ENCODE measurements at places on chromosomes 11 and 22.
A peak's percentile ranks its signal among the peaks of the same experiment; 100 is the strongest.

- no peak for DNase-seq
These were observed 4.4 kb upstream of the CNTF start for GRCh38 chr11:58617976-58618557.

DNA sequence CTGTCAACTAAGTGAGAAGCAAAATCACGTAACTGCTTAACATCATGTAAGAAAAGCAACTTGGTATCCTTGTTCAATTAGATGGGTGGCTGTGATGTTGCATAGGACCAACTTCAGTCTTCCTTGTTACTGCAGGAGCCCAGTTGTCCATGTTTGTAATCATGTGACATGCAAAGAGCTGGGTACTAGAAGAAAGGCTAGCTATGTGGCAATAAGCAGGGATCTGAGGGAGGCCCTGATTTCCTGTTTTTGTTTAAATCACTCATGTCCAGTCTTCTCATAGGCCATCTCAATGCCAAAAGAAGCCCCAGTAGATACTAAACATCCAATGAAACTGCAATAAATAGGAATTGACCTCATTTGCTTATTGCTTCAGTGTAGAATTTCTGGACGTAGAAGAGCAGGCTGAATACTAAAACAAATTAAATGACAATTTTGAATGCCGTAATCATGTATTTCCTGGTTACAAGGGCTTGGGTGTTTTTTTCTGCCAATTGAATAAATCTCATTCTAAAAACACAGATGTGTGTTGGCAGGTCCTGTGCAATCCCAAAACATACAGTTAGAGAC lies 140.8 kb upstream of the ARHGAP20 start:
- no peak for DNase-seq

DNA sequence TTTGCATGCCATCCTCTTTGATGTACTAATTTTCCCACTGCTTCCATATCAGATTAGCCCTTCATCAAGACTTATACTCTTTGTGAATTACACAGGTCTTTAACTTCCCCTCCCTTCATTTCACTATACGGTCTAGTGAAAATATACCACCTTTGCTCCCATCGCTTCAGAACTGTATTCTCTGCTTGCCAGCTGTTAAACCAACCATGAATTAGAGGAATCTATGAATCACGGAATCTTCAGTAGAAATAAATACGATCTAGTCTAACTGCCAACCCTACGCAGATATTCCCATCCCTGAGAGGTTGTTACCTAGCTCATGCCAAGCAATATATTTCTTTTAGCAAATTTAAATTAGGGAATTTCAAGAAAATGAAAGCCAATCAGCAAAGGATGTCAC lies 177.8 kb upstream of the MPPED2 start:
- DNase-seq = no peak

DNA sequence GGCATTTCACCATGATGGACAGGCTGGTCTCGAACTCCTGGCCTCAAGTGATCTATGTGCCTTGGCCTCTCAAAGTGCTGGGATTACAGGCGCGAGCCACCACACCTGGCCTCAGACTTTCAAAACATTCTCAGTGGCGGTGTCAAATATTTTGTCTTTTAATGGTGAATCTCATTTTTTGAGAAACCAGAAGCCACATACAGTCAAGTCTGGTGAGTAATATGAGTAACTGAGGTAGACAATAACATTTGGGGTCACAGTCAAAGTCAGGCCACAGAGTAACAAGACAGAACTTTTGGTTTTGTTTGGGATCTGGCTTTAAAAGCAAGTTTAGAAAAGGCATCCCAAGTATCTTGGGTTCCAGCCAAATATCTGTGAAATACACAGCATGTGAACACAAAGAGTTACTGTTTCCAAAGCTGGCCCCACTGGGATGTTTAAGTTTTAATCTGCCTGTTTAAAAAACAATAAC lies 5.6 kb upstream of the TMA7B start:
- no peak for DNase-seq

GRCh38 chr22:44722611-44723010 lies 20.6 kb downstream of the PRR5 start:
- DNase-seq = no peak

DNA sequence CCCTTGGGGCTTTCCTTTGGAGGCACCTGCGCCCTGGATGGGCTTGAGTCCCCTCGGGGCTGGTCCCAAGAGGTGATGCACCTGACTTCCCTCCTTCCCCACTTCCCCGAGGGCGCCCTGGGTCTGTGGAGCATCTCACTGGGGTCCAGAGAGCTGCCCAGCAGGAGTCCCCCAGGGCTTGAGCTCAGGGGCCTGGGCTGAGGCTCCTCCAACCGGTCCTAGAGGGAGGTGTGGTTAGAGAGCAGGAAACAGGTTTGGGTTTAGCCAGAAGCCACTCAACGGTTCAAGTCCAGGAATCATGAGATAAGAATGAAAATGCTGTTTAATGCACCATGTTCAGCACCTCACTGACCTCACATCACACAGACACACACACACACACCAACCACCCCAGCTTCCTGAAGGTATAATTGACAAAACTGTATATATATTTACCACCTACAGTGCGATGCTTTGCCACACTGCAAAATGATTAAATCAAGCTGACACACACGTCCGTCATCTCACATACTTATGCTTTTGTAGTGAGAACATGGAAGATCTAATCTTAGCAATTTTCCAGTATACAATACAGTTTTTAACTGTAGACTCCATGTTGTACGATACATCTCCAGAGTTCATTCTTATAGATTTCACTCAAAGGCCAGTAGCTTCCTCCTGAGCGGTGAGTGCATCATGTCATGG lies 628 bp upstream of the IGLL1 start:
- DNase-seq = no peak

GRCh38 chr11:1491379-1491778 lies 4.8 kb upstream of the MOB2 start:
- DNase-seq = no peak

- no peak for DNase-seq
These were observed 5.9 kb upstream of the BDNF start for GRCh38 chr11:27705873-27706820.

GRCh38 chr22:22993184-22993583 lies 77.1 kb upstream of the GNAZ start:
- no peak for DNase-seq

GRCh38 chr11:70272009-70272408 lies 1.5 kb downstream of the PPFIA1 start:
- no peak for DNase-seq

- DNase-seq = no peak
These were observed 1508.9 kb downstream of the BRD1 start for GRCh38 chr22:48318575-48319320.

DNA sequence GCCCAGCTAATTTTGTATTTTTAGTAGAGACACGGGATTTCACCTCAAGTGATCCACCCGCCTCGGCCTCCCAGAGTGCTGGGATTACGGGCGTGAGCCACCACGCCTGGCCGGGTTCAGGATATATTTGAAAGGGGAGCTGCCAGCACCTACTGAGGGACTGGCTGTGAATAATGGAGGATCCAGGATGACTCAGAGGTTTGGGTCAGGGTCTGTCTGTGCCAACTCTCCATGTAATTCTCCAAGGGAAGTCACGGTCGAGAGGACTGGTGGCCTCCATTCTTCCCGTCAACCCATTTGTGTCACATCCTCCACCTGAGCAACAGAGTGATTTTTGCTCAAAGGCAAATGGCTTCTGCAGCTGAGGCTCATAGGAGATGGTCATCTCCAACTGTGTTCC lies 3.6 kb upstream of the ARRB1 start:
- no peak for DNase-seq

DNA sequence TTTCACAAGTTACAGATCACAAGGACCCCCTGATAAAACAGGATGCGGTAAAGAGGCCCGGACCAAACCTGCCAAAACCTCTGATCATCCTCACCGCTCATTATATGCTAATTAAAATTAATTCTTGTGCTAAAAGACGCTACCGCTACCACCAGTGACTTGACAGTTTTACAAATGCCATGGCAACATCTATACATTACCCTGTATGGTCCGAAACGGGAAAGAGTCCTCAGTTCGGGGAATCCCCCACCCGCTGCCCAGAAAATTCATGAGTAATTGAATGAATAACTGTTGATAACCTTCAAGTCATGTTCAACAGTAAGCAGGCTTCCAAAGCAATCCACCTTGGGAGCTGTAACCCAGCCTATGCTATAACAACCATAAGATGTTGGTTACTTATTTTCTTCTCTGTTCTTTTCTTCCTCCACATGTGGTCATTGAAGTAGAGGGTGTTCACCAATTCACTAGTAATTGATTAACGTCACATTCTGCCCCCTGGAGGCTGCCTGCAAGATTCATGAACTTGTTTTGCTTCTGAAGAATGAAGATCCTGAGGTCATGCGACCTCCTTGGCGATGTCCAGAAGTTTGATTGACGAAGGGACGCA lies 20.6 kb downstream of the APOBEC3H start:
- DNase-seq = no peak

- peak; percentile 1 for DNase-seq
These were observed 188.9 kb downstream of the BRD1 start for GRCh38 chr22:49638788-49639187.

DNA sequence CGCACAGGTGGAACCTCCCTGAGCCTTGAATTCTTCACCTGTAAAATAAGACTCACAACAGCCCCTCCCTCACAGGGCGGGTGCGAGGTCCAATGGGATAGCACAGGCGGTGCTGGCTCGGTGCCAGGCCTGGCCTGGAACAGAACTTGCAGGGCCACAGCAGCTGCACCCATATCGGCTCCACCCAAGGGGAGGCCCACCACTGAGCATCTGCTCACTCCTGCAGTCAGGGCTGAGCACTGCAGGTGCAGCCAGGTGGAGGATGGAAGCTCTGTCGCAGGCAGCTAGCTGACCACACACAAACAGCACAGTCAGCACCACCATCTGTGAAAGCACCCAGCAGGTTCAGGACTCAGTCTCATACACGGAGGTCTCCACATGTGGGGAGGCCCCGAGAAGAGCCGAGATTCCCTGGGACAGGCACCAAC lies 19.6 kb downstream of the VPS37C start:
- peak; percentile 69 for DNase-seq

DNA sequence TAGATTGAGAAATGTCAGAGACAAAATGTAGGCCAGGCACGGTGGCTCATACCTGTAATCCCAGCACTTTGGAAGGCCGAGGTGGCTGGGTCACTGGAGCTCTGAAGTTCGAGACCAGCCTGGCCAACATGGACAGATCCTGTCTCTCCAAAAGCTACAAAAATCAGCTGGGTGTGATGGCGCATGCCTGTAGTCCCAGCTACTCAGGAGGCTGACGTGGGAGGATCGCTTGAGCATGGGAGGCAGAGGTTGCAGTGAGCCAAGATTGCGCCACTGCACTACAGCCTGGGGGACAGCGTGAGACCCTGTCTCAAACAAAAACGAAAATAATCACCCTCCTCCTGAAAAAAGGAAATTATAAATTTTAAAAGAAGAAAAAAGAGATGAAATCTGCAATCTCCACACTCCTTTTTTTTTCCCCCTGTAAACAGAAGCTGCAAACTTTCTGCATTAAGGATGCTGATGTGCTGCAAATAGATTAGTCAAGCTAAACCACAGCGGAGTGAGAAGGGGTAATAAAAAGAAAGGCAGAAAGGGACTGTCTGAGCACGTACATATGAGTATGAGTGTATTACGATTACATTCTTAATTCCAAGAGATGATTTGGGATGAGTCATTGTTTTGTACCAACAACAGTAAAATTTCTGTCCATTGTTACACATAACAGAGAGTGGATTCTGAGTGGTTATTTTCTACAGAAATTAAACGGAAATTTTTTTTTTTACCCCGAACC lies 87.3 kb downstream of the SIK3 start:
- no peak for DNase-seq

GRCh38 chr11:60791153-60791933 lies 6.2 kb downstream of the MS4A10 start:
- DNase-seq = no peak

GRCh38 chr11:20360650-20361049 lies 2.9 kb upstream of the HTATIP2 start:
- DNase-seq = peak; percentile 62

DNA sequence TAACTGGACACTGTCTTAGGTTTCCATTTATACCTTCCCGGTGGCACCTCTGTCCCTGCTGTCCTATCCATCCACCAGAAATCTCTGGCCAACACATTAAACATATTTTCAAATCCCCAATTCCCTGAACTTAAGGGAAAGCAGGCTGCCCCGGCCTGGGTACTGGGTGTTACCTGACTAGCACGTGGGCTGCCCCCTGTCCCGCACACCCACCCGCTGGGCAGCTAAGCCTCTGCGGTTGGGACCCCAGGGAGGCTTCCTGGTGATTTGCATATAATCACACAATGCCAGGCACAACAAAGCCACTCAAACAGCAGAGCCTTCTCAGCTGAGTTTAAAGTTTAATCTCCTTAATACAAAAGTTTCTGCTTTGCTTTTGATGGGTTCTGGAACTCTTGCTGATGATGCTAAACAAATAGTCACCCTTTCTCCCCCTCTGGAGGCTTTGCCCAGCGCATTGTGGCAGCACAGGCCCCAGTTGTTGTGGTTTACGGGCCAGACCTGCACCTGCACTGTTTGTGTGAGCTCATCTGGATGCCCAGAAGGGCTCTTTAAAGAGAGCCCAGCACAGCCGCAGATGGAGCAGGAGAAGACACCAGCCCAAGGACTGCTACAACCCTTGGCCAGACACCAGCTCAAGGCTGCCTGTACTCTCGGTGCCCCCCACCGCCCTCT lies 59.9 kb upstream of the POU2AF1 start:
- DNase-seq = peak; percentile 66

DNA sequence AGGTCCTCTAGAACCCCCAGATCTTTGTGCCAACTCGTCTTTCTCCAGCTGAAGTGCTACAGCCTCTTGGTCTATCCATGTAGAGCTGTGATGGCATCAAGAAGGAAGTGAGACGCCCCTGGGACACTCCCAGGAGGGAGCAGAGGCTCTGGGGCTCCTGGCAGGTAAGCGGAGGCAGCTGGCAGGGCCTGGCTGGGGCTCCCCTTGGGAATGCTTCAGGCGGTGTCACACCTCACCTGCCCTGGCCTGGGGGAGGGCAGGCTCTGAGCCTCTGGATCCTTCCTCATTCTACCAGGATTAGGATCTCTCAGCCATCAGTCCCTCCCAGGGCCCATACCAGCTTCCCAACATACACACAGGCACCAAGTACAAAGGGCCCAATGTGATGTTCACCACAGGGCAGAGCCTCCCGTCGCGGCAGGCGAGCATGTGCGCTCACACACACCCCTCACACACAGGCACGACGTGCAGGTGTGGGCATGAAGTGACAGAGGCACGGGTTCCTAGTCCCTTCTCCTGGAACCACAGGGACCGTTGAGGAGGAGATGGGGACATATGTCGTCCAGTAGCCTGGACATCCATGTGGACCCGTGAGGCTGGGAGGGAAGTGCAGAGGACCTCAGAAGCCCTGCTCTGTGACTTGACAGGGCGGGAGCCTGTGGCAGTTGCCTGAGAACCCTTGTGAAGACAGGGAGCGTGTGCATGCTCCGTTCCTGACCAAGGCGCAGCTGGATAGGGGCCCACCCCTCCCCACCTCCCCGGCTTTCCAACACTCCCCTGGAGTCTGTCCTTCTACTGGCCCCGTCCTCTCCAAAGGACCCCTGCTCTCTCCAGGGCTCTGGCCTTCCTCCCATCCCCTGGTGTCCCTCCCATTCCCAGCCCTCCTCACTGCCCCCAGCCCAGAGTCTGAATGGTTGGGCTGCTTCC lies 32.5 kb downstream of the LMO1 start:
- DNase-seq = no peak

All from NCI-H2029 treated with DMSO at 0.1 percent for 48 hours (cell line).